Left ventricle myocardium superior (tissue), 1 donor: ENCODE measurements at places on chromosomes 6 and 20. TPM values are rescaled to one million over a fixed set of nuclear protein-coding genes. Genes with fewer than 3 reads are reported as not detected.

The HLA-DRB1 gene
- total RNA-seq: 34.3 TPM

The C20orf202 gene
- 0.25 TPM for total RNA-seq

The NKX2-2 gene
- not detected for total RNA-seq

The SLC4A11 gene
- total RNA-seq: 0.82 TPM

The HDGFL1 gene
- not detected for total RNA-seq

The C20orf96 gene
- total RNA-seq: 6.9 TPM

The GMPR gene
- 112 TPM for total RNA-seq

The TREML2 gene
- total RNA-seq: not detected

The BMP7 gene
- total RNA-seq: 32.2 TPM

The NPEPL1 gene
- 26.4 TPM for total RNA-seq

The LY6G5C gene
- total RNA-seq: 1.8 TPM

The ELMO2 gene
- 37.1 TPM for total RNA-seq

The FNDC11 gene
- 0.15 TPM for total RNA-seq

The ENPP3 gene
- not detected for total RNA-seq

The ZC2HC1B gene
- total RNA-seq: not detected

The THBD gene
- 13.1 TPM for total RNA-seq

The TBC1D20 gene
- total RNA-seq: 23.3 TPM

The CASP8AP2 gene
- total RNA-seq: 14.4 TPM

The DEFB116 gene
- total RNA-seq: not detected

The BANF2 gene
- total RNA-seq: not detected

The ABCF1 gene
- total RNA-seq: 37.8 TPM

The RAMACL gene
- total RNA-seq: 0.67 TPM

The DEFB124 gene
- not detected for total RNA-seq

The TMEM14C gene
- total RNA-seq: 128 TPM

The UFL1 gene
- total RNA-seq: 23.4 TPM

The CCN5 gene
- 19.5 TPM for total RNA-seq

The TREM2 gene
- 0.59 TPM for total RNA-seq

The AK9 gene
- total RNA-seq: 11.7 TPM

The CST7 gene
- 0.92 TPM for total RNA-seq

The OR12D3 gene
- total RNA-seq: not detected

The SIRPB2 gene
- 3.5 TPM for total RNA-seq

The CCN2 gene
- 14.3 TPM for total RNA-seq

The SLC22A1 gene
- total RNA-seq: 0.17 TPM

The RUNX2 gene
- total RNA-seq: 0.79 TPM
